RPMI7951 (cell line): ENCODE measurements at places on chromosomes 3 and 15. TPM values are rescaled to one million over a fixed set of nuclear protein-coding genes. Genes with fewer than 3 reads are reported as not detected.

OXNAD1 gene
- total RNA-seq: 12.9 and 13.1 TPM in 2 replicates

SLC27A2 gene
- total RNA-seq: 0.39 TPM in 1 of 2 replicates, not detected in the other

CEP63 gene
- total RNA-seq: 17.8 and 40.0 TPM in 2 replicates

CPNE9 gene
- total RNA-seq: not detected in 2 replicates

FMN1 gene
- total RNA-seq: 5.0 and 5.8 TPM in 2 replicates

CD47 gene
- 93.7 and 111 TPM in 2 replicates for total RNA-seq

STXBP5L gene
- not detected in 2 replicates for total RNA-seq

TTC21A gene
- total RNA-seq: 0.60 and 1.2 TPM in 2 replicates

GRK7 gene
- total RNA-seq: 0.10 TPM in 1 of 2 replicates, not detected in the other

MSL2 gene
- total RNA-seq: 13.1 and 13.7 TPM in 2 replicates

LRRIQ4 gene
- total RNA-seq: not detected in 2 replicates

PPP2R3A gene
- 14.7 and 15.1 TPM in 2 replicates for total RNA-seq

ERC2 gene
- total RNA-seq: 0.10 and 0.24 TPM in 2 replicates

KCNAB1 gene
- 0.29 and 0.96 TPM in 2 replicates for total RNA-seq

HESX1 gene
- total RNA-seq: 1.9 and 2.5 TPM in 2 replicates

MYO5C gene
- total RNA-seq: 1.2 and 1.3 TPM in 2 replicates

AGBL1 gene
- total RNA-seq: not detected in 2 replicates

MFGE8 gene
- 45.1 and 62.4 TPM in 2 replicates for total RNA-seq

IFT57 gene
- 64.8 and 68.0 TPM in 2 replicates for total RNA-seq

RASL12 gene
- total RNA-seq: 0.39 and 0.48 TPM in 2 replicates

SPINK8 gene
- not detected in 2 replicates for total RNA-seq

NEIL1 gene
- total RNA-seq: 2.6 and 4.2 TPM in 2 replicates
